ENCODE measurements at places on chromosomes 1 and 21. TPM values are rescaled to one million over a fixed set of nuclear protein-coding genes. Genes with fewer than 3 reads are reported as not detected.

GRCh38 chr1:173870252-173871075, 2.3 kb downstream of the ZBTB37 start:
- H3K27me3 ChIP-seq = no peaks in the 10 kb centered on the region
- peak overlapping the region; percentile 1 for H3K27ac ChIP-seq
- H3K4me3 ChIP-seq = no peak overlapping the region
- no peak for DNase-seq

- no peaks in the 10 kb centered on the region for H3K4me1 ChIP-seq
- no peak for DNase-seq
- H3K4me3 ChIP-seq = no peak overlapping the region
- no peaks in the 10 kb centered on the region for H3K36me3 ChIP-seq
- no peak overlapping the region for H3K27ac ChIP-seq
These were observed 12.8 kb upstream of the OR2T10 start for GRCh38 chr1:248610301-248610700.

The BSND gene
- total RNA-seq = 0.09 TPM

- peak; percentile 56 for DNase-seq
- H3K36me3 ChIP-seq = no peaks in the 10 kb centered on the region
- H3K4me3 ChIP-seq = no peak overlapping the region
These were observed 5.1 kb upstream of the LAMTOR5 start for GRCh38 chr1:110412576-110412975.

- H3K4me3 ChIP-seq = no peak overlapping the region
- H3K27me3 ChIP-seq = no peaks in the 10 kb centered on the region
- H3K4me1 ChIP-seq = peaks cover 14% of the 10 kb centered on the region
- no peak overlapping the region for H3K27ac ChIP-seq
- DNase-seq = no peak
- peaks cover 17% of the 10 kb centered on the region for H3K36me3 ChIP-seq
These were observed 48.1 kb upstream of the GOLT1A start for GRCh38 chr1:204261746-204262505.

- H3K27ac ChIP-seq = peak overlapping the region; percentile 31
- no peaks in the 10 kb centered on the region for H3K27me3 ChIP-seq
- no peak overlapping the region for H3K4me3 ChIP-seq
- H3K4me1 ChIP-seq = peaks cover 49% of the 10 kb centered on the region
- no peaks in the 10 kb centered on the region for H3K36me3 ChIP-seq
- DNase-seq = peak; percentile 67
These were observed 10.7 kb downstream of the FMOD start for GRCh38 chr1:203340112-203340790.

GRCh38 chr1:113940365-113941244, 11.5 kb downstream of the HIPK1 start:
- no peaks in the 10 kb centered on the region for H3K27me3 ChIP-seq
- peaks cover 28% of the 10 kb centered on the region for H3K36me3 ChIP-seq
- H3K4me3 ChIP-seq = no peak overlapping the region
- peaks cover 10% of the 10 kb centered on the region for H3K4me1 ChIP-seq

The SPRR2E gene
- 1.2 TPM for total RNA-seq

DNA sequence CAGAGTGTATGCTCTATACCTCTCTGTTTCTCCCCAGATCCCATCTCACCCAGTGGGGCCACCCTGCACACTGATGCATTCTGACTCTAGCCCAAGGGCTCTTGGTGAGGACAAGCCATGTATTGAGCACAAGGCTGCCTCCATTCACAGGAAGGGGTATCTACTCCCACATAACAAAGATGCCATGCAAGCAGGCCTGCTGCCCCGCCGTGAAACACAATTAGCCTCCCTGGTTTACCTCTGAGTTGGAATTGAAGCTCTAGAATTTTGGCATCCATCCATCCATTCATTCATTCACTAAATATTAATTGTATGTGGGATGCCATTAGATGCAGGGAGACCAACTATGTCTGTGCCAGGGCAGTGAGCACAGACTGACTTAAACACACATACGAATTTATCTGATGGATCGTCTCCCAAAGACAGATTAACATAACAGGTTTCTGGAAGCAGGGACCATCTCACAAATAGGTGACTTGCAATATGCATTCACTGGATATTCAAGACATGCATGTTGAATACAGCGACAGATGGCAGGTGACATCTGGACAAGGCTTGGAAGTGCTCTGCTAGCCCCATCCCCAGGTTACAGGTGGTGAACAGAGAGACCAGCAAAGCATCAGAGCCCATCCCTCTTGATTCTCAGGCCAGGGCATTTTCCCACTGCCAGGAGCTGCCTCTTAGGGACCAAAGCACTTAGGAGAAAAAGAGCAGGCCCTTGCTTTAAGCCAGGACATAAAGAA, 34.3 kb downstream of the TRABD2B start:
- no peak overlapping the region for H3K4me3 ChIP-seq
- peaks cover 22% of the 10 kb centered on the region for H3K4me1 ChIP-seq
- peaks cover 12% of the 10 kb centered on the region for H3K27me3 ChIP-seq
- DNase-seq = no peak
- no peaks in the 10 kb centered on the region for H3K36me3 ChIP-seq
- peak overlapping the region; percentile 85 for H3K27ac ChIP-seq

DNA sequence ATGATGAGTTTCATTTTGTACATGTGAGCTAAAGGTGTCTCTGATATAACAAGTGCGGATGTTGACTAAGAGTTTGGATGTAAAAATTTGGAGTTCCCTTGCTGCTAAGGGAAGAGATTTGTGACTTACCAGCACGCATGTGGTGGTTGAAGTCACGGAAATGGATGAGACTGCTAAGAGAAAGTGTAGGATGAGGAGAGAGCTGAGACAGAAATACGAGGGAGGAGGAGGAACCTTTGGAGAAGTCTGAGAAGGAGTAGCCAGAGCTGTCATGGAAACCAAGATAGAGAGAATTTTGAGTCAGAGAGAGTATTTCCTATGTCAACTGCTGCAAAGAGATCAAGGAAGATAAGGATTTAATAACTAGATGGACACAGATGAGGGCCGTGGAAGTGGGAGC, 106.5 kb upstream of the COL24A1 start:
- H3K36me3 ChIP-seq = no peaks in the 10 kb centered on the region
- no peak overlapping the region for H3K4me3 ChIP-seq
- no peaks in the 10 kb centered on the region for H3K4me1 ChIP-seq
- no peak for DNase-seq
- peaks cover 18% of the 10 kb centered on the region for H3K27me3 ChIP-seq
- H3K27ac ChIP-seq = no peak overlapping the region

GRCh38 chr1:14334336-14335176, 263.9 kb upstream of the KAZN start:
- H3K27ac ChIP-seq = no peak overlapping the region
- no peak for DNase-seq
- H3K4me1 ChIP-seq = no peaks in the 10 kb centered on the region
- no peaks in the 10 kb centered on the region for H3K36me3 ChIP-seq
- no peak overlapping the region for H3K4me3 ChIP-seq

DNA sequence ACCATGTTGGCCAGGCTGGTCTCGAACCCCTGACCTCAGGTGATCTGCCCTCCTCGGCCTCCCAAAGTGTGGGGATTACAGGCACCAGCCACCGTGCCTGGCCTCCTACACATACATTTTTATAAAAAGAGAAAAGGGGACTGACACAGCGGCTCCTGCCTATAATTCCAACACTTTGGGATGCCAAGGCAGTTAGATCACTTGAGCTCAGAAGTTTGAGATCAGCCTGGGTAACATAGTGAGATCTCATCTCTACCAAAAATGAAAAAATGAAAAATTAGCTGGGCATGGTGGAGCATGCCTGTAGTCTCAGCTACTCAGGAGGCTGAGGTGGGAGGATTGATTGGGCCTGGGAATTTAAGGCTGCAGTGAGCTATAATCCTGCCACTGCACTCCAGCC, 23.4 kb downstream of the ZNF281 start:
- H3K4me3 ChIP-seq = no peak overlapping the region
- peaks cover 4% of the 10 kb centered on the region for H3K4me1 ChIP-seq
- no peaks in the 10 kb centered on the region for H3K36me3 ChIP-seq
- H3K27ac ChIP-seq = no peak overlapping the region

The SH2D5 gene
- total RNA-seq = 0.45 TPM

GRCh38 chr1:205235951-205236350, 8.2 kb downstream of the TMCC2 start:
- DNase-seq = no peak
- H3K36me3 ChIP-seq = no peaks in the 10 kb centered on the region
- H3K27me3 ChIP-seq = no peaks in the 10 kb centered on the region
- no peak overlapping the region for H3K27ac ChIP-seq

DNA sequence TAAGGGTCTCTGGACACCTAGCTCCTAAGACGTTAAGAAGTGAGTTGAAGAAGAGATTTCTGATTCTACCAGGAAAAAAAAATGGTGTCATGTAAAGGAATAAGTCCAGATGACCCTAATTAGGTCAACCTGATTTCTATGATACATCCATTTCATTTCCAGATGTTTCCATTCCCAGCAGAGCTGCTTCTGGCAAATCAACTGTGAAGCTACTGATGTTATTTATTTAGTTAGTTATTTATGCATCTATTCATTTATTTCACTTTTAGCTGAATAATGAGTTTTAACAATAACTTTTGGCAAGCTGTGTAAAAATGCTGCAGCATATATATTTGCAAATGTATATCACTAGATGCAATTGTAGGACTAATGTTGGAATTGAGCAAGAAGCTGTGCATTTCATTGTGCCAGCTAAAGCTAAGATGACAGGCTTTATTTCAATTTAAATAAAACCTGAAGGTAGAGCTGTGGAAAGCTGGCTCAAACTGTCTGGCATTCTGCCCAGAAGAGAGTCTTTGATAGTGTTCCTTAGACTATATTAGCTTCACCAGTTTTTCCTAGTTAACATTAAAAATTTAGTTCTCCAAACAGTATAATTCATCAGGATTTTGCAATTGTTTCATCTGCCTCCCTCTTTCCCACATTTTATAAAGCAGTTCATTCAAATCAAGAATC, 1164.4 kb upstream of the ADGRL4 start:
- no peak for DNase-seq
- H3K4me1 ChIP-seq = peaks cover 2% of the 10 kb centered on the region
- H3K36me3 ChIP-seq = no peaks in the 10 kb centered on the region
- no peak overlapping the region for H3K27ac ChIP-seq
- H3K27me3 ChIP-seq = no peaks in the 10 kb centered on the region

- DNase-seq = no peak
- peaks cover 1% of the 10 kb centered on the region for H3K36me3 ChIP-seq
- H3K4me1 ChIP-seq = peaks cover 20% of the 10 kb centered on the region
- H3K4me3 ChIP-seq = no peak overlapping the region
- H3K27ac ChIP-seq = no peak overlapping the region
- H3K27me3 ChIP-seq = no peaks in the 10 kb centered on the region
These were observed 15.9 kb upstream of the SLC19A1 start for GRCh38 chr21:45558044-45558721.

- H3K27me3 ChIP-seq = no peaks in the 10 kb centered on the region
- H3K27ac ChIP-seq = peak overlapping the region; percentile 69
- peaks cover 50% of the 10 kb centered on the region for H3K4me1 ChIP-seq
- no peak overlapping the region for H3K4me3 ChIP-seq
These were observed 88.5 kb downstream of the ASH1L start for GRCh38 chr1:155474146-155474545.

The HSPG2 gene
- 221 TPM for total RNA-seq

GRCh38 chr1:207890136-207890738, 20.7 kb downstream of the CD34 start:
- DNase-seq = no peak
- no peak overlapping the region for H3K27ac ChIP-seq
- no peaks in the 10 kb centered on the region for H3K36me3 ChIP-seq
- peaks cover 4% of the 10 kb centered on the region for H3K4me1 ChIP-seq
- peaks cover 43% of the 10 kb centered on the region for H3K27me3 ChIP-seq
- H3K4me3 ChIP-seq = no peak overlapping the region

- no peaks in the 10 kb centered on the region for H3K36me3 ChIP-seq
- no peak overlapping the region for H3K4me3 ChIP-seq
- H3K27me3 ChIP-seq = no peaks in the 10 kb centered on the region
- no peaks in the 10 kb centered on the region for H3K4me1 ChIP-seq
These were observed 39.6 kb downstream of the SDC3 start for GRCh38 chr1:30868833-30869435.

The CELSR2 gene
- 25.0 TPM for total RNA-seq

- H3K4me3 ChIP-seq = no peak overlapping the region
- DNase-seq = no peak
- peaks cover 17% of the 10 kb centered on the region for H3K4me1 ChIP-seq
- no peaks in the 10 kb centered on the region for H3K27me3 ChIP-seq
- no peaks in the 10 kb centered on the region for H3K36me3 ChIP-seq
These were observed 119.9 kb upstream of the F3 start for GRCh38 chr1:94661431-94661932.
